Activated naive CD4-positive, alpha-beta T cell (primary cell): ENCODE measurements at places on chromosomes 2 and 18.

DNA sequence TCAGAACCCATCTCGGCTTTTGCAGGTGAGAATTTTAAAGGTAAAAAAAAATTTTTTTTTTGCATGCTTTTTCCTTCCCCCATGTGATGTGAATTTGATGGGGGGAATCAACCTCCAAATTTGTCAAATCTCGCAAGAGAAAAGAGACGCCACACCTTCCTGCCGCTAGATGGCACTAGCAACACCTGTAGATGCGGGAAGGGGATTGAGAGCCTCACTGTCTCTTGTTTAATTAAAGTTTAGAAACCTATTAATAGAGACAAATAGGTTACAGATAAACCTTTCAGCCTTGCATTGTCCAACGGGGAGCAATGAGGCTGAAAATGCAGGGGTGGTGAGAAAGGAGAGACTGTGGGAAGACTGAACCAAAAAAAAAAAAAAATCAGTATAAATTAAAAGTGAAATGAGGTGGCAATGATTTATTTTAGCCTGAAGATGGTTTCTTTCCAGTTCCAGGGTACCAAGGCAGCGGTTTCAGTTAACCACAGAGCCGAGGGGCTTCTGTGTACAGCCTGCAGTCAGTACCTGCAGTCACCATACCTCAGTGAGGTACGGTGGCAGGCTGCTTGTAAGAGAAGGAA lies 84.6 kb downstream of the NRP2 start:
- peak; percentile 43 for DNase-seq

GRCh38 chr2:67733517-67733916 lies 329.3 kb downstream of the C1D start:
- DNase-seq: no peak

DNA sequence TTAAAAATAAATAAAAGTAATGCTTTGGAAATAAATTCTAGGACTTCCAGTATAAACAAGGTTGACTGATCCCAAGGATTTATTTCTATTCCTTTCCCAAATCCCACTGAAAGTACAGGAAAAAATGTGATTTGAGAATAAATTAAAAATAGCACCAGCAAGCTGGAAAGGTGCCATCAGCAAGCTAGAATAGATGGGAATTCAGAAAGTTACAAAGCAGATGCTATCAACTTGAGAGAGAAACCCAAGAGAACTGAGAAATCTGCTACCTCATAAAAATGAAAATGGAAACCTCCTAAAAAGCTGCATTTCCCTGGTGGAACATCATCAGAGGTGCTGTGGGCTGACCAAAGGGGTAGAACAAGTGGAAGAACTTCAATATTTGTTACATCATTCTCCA lies 148.6 kb upstream of the KCNJ3 start:
- DNase-seq: no peak

DNA sequence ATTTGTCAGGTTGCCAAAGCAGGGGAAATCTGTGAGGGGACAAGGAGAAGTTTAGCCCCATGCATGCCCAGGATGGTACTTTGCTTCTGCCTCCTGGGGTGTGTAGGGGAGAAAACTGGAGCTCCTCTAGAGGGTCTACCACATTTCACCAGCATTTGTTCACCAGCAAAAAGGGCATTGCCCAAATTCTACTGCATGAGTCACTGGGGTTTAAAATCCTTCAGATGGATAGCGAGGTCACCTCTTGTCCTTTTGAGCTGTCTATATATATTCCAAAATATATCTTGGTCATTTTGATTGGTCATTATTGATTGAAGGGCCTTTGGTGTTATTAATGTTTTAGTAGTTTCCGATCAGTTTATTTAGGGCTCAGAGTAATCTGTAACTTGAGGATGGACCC lies 18.7 kb downstream of the FHOD3 start:
- no peak for DNase-seq

DNA sequence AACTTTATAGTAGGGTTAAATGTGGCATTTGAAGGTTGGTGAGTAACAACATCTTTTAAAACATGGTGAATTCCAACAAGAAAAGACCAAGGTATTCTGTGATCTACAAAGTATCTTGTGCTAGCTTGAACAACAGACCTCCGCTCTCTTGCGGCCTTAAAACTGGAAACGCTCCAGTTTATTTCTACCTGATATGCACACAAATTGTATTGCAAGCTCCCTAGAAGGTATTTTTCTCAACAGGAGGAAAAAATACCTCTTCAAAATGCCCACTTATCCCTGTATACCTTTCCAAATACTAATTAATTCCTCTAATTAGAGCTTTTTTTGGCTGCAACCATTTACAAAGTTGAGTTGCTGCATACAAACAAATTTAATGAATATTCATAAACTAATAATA lies 69.5 kb downstream of the KCNH7 start:
- no peak for DNase-seq

GRCh38 chr18:76499637-76500340 lies 4.7 kb upstream of the ZNF516 start:
- no peak for DNase-seq

- peak; percentile 15 for DNase-seq
These were observed 125.4 kb downstream of the CTIF start for GRCh38 chr18:48663931-48664847.

- no peak for DNase-seq
These were observed at the start of gene VWC2L for GRCh38 chr2:214410918-214411554. Gene VWC2L (plus strand): TSS chr2:214411054. CDS start chr2:214414194, 3,140 bp downstream.

DNA sequence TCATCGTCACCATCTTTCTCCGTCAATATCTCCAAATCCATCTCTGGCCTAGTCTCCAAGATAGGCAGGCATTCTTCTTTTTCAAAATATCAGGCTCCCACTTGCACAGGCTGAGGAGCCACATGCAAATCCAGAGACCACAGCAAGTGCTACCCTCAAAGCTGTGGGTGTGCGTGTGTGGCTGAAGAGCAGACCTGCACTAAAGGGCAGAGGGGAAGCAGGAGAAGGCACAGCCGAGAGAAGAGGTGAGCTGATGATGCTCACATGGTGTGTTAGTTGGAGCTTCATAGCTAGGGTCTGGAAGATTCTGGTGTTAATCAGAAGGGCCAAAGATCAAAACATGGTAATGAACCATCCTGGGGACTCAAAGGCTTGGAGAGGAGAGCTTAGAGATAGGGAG lies 3.8 kb downstream of the SPEG start:
- no peak for DNase-seq

GRCh38 chr2:1499033-1499795 lies 86.0 kb downstream of the TPO start:
- DNase-seq: no peak

DNA sequence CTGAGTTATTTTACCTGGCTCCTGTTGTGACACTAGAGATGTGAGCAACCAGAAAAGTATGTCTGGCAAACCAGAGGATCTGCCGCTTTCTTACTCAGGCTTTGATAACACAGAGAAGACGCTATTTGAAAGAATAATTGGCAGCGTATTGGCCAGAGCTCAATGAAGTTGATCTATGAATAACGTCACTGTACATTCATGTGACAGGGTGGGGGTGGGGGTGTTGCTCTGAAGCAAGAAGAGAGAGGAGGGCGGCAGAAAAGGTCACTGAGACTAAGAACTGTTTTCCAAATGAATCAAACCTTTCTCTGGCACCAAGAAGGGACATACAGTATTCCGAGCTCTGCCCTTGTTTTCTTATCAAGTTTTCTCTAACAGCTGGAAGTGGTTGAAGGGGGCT lies 1.7 kb upstream of the ONECUT2 start:
- no peak for DNase-seq

DNA sequence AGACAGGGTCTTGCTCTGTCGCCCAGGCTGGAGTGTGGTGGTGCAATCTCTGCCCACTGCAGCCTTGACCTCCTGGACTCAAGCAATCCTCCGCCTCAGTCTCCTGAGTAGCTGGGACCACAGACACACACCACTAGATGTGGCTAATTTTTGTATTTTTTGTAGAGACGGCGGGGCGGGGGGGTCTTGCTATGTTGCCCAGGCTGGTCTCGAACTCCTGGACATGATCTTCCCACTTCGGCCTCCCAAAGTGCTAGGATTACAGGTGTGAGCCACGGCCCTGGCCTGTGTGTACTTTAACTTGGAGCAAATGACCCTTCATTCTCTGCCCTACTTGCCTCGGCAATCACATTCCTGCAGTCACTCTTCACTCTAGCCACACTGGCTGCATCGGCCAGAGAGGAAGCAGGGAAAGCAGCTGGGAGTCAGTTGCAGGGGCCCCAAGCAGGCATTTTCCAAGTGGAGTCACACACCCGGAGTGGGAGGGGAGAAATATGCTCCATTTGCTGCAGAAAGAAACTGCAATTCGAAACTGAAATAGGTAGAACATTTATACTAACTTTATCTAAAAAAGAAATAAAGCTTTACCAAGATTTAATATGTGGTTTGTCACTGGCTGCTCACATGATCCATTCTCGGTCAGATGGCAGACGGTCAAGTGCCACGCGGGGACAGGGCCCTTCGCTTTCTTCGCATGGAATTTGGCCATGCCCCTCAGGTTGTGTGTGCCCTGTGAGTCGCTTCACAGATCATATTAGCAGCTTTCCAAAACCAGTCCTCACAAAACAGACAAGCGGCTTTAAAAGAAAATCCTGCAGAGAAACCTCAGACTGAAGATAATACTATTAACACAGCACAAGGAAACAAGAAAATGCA lies 37.1 kb downstream of the FAM161A start:
- no peak for DNase-seq

DNA sequence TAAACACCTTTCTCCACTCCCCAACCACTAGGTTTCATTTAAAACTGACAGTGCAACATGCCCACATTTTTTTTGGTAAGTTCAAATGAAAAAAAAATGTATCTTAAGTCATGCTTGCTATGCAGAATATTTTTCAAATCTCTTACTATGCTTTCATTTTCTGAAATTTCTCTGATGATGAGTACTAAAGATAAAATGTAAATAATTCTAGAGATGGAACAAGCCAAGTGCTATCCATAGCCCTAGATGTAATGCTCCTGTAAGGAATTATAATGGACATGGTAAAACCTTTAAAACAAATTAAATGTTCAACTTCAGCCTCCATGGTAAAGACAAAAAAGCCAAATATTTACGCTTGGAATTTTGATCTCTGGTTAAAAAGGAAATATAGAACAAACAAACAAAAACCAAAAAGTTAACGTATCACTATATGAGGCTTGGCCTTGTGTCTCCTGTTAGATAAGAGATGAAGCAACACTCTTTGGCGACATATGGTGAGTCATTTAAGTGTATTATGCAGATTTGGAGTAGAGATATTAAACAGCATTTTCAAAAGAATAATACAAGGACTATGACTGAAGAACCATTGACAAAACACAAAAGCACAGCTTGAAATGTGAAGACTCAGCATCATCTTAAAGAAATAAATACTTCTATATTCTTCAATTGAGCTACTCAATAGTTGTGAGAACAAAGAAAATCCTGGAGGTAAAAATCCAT lies 392.0 kb upstream of the LYPD1 start:
- no peak for DNase-seq

DNA sequence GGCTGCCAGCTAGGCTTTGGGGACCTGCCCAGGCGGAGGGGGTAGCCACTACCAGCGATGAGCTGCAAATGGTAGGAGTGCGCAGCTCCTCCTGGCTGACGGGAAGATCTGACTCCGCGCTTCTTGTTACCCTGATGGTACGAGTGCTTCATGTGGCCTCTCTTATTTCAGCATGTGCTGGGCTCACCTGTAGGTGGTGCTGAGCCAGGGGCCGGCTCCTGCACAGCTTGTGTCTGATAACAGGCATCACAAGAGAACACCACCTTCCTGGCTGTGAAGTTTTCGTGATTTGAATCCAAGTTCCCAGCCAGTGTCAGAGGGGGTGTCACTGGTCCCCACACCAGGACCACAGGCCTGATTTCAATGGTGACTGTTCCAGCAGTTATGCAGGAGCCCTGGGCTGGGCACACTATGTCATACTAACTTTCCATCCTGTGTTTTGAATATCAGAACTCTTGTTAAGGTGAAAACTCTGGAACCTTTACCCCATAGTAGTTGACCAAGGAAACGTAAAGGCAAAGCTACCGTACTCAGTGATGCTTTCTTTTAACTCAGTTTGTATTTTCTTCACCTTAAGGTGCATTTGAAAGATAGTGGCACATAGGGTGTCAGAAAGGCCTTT lies 28.0 kb downstream of the APCDD1 start:
- DNase-seq: no peak

- no peak for DNase-seq
These were observed 16.1 kb upstream of the DPP4 start for GRCh38 chr2:162090109-162090508.

DNA sequence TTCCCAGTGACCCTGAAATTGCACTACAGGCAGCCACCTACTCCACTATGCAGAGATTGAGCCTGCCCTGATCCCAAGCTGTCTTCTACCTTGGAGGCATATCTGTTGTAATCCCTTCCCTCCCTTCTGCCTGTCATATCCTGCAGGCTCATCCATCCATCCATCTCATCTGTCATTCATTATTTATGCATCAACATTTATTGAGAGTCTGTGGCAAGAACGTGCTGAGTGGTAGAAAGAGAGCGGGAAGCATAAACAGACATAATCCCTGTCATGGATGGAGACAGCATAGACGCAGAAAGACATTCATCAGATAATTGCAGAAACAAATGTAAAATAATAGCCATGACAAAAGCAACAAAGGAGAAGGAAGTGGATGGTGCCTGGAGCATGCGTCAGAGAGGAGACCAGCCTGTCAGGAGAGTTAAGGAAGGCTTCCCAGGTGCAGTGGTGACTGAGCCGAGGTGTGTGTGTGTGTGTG lies 110.7 kb upstream of the STPG4 start:
- no peak for DNase-seq

GRCh38 chr2:52880872-52881271 lies 886.7 kb upstream of the CHAC2 start:
- no peak for DNase-seq

GRCh38 chr2:163692611-163693482 lies 43.0 kb downstream of the FIGN start:
- DNase-seq: no peak

- no peak for DNase-seq
These were observed 34.3 kb upstream of the BARD1 start for GRCh38 chr2:214843823-214844222.

- DNase-seq: no peak
These were observed 333.9 kb downstream of the PDE11A start for GRCh38 chr2:177738461-177739235.

GRCh38 chr2:88181511-88181910 lies 11.4 kb downstream of the THNSL2 start:
- DNase-seq: no peak
